ENCODE measurements at places on chromosomes 1 and 21.

DNA sequence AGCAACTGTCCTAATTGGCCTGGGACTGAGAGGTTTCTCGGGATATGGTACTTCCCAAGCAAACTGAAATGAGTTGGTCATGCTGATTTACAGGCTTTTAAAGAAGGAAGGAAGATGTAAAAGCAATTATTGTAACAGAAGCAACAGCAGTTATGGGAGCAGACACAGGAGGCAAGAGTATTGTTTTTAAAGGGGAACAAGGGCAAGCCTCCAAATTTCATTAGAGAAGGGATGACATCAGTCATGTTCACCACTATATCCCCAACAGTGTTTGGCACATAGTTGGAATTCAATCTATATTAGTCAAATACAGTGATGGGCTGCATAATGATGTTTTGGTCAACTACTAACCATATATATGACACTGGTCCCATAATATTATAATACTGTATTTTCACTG is 46.0 kb upstream of the JUN start:
- DNase-seq = no peak

DNA sequence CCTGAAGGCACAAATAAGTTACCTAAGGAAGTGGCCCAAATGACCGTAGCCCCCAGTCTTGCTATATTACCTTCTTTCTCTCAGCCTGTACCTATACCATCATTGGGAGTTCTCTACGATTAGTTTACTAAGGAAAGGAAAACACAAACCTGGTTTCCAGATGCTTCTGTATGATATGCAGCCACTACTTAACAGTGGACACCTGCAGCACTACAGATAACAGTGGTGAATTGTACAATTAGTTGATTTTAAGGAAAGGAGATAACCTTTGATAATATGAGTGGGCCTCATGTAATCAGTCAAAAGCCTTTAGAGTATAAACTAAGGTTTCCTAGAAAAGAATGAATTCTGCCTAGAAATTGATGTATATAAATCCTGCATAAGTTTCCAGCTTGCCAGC is 1157.4 kb downstream of the KCNT2 start:
- no peak for DNase-seq

DNA sequence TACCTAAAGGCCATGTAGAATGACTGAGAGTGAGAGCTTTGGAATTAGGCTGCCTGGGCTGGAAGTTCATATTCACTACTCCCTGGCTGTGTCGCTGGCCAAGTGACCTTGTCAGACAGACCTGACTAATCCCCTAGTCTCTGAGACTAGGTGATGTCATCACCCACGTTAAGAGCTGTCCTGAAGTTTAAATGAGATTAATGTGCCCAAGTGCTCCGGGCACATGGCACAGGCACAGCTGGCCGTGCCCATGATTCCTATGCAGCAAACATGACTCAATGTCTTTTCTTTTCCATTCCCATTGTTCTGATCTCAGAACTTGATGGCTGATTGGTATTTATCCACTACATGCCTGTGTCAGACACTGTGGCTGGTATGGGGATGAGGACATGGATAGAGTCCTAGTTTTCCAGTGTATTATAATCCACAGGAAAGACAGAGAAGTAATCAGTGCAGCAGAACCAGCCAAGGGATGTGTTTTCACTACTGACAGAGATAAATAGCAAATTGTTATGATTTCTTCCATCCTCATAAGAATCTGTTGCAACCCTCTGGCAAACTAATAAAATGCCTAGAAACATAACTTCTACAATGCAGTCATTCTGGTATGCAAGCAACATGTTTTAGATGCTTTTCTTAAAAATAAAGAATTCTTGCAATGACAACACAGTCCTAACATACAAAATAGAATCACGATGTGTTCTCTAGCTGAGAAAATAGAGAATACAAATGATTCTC is 180.9 kb downstream of the PCP4 start:
- DNase-seq = no peak

DNA sequence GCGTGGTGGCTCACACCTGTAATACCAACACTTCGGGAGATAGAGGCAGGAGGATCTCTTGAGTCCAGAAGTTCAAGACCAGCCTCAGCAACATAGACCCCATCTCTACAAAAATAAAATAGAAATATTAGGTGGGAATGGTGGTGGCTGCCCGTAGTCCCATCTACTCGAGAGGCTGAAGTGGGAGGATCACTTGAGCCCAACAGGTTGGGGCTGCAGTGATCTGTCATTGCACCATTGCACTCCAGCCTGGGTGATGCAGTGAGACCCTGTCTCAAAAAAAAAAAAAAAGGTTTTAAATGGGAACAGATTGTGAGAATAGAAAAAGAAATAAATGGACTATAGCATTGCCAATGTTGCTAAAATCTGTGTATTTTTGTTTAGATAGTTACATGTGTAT is 11.2 kb downstream of the DHX9 start:
- no peak for DNase-seq

- no peak for DNase-seq
These were observed 17.3 kb downstream of the GBP1 start for GRCh38 chr1:89047734-89048133.

- no peak for DNase-seq
These were observed 12.4 kb downstream of the RIPK4 start for GRCh38 chr21:41754479-41754891.

All from BJ (cell line).